ENCODE measurements at places on chromosomes 11 and 22.

- DNase-seq = no peak
These were observed 356 bp downstream of the TYMP start for GRCh38 chr22:50529416-50529896.

- no peak for DNase-seq
These were observed 62.8 kb upstream of the PRR5 start for GRCh38 chr22:44638971-44639760.

GRCh38 chr11:12671370-12671769 is 2.9 kb upstream of the TEAD1 start:
- DNase-seq = no peak

DNA sequence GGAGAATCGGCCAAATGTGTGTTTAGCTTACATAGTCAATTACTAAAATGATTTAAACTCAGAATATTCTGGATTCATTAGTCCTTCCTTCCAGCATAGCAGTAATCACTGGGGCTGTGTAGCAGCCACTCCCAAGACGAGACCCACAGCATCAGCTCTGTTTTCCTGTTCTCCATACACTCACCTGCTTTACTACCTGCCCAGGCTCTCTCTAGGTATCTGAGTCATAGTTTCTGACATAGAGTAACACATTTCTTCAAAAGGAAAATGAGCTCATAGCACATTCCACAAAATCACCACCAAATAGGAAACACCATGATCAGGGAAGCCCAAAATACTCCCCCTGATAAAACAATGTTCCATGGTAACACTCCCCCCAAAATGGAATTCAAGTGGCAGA is 22.9 kb downstream of the MORC2 start:
- DNase-seq = no peak

DNA sequence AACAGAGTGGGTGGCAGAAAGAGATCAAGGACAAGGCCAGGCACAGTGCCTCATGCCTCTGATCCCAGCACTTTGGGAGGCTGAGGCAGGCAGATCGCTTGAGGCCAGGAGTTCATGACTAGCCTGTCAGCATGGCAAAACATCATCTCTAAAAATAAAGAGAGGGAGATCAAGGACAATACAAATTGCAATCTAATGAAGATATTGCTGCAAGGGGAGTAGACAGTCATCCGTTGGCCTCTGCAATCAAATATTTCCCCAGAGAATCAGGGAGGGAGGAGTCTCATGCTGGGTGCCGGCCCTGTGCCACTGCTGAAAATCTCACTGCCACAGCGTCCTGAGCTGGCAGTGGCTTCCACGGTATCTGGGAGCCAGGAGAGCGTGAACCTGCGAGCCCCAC is 19.4 kb upstream of the IL17RA start:
- DNase-seq = no peak

- DNase-seq = no peak
These were observed 33.8 kb upstream of the SPON1 start for GRCh38 chr11:13928566-13929251.

DNA sequence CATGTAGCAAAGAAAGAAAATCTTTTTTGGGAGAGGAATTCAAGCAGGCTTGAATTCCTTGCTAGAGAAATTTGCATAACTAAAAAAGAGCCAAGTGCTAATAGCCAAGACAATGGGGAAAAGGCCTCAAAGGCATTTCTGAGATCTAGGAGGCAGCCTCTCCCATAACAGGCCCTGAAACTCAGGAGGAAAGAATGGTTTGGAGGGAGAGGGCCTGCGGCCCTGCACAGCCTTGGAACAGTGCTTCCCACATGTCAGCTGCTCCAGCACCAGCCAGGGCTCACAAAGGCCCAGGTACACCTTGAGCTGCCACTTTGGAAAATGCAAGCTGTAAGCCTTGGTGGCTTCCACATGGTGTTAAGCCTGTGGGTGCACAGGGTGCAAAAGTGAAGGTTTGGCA is 55.5 kb upstream of the TSPAN18 start:
- no peak for DNase-seq

DNA sequence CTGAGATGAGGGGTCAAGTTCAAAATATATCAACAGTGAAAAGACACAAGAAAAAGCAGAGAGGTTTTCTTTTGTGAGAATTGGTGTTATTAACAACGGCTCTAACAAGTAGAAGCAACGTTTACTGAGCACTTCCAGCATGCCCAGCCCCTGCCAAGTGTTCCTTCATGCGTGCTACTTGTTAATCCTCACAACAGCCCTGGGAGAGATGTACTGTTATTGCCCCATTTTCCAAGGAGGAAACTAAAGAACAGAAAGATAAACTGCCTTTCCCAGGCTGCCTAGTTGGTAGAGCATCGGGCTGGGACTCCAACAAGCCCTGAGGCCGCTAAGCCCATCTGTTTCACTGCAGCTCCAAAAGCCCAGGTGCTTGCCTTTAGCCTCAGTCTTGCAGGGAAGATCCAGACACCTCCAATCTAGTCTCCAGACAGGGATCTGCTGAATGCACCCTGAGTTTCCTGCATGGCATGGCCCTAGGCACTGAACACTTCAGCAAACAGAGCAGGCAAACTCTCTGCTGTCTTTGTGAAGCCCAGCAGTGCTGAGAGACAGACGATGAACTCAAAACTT is 25.5 kb downstream of the SPATA19 start:
- no peak for DNase-seq

GRCh38 chr11:111846063-111846462 is 25.3 kb downstream of the ALG9 start:
- no peak for DNase-seq

- peak; percentile 54 for DNase-seq
These were observed 7.2 kb downstream of the AHNAK start for GRCh38 chr11:62539238-62539925.

DNA sequence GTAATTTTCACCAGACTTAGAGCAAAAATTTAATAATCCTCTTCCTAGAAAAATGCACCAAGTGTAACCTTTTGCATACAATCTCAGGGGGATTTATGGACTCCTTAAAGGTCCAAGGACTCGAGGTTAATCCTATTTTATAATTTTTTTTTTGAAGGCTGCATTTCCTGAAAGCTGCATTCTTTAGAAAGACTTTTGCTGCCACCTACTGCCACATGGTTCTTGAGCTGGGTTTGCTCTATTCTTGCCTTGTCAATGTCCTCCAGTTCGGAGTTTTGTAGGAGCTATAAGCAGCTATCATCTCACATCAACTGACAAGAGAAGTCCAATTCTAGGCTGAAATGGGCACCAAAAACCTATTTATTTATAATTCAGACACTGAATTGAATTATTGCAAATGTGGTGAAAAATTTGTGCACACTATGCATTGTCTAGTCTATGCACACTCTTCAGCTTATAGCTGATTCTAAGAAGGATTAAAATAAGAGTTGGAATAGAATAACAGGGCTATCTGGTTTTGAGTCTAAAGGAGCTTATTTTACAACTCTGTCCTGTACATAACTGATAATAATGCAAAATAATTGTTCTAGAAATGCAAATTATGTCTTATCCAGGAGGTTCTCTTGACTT is 31.3 kb downstream of the TRAF6 start:
- peak; percentile 44 for DNase-seq

GRCh38 chr11:11774928-11775327 is 66.8 kb upstream of the USP47 start:
- no peak for DNase-seq

- DNase-seq = no peak
These were observed 5.3 kb upstream of the NAA40 start for GRCh38 chr11:63933459-63933858.

DNA sequence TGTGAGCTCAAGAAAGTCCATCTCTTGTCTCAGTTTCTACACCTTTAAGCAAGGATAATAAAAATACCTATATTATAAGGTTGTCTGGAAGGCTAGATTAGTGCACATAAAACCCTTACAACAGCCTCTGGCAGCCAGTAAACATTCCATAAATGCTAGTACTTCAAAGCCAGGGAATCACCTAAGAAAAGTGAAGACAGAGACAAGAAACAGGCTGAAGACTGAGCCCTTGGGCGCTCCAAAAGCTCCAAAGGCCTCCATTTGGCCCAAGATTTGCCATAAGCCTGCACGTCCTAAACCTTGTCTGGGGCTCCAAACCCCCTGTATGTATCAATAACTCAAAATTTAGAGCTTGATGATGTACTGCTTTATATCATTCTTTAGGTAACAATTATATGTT is 52.2 kb upstream of the AKIP1 start:
- DNase-seq = no peak

DNA sequence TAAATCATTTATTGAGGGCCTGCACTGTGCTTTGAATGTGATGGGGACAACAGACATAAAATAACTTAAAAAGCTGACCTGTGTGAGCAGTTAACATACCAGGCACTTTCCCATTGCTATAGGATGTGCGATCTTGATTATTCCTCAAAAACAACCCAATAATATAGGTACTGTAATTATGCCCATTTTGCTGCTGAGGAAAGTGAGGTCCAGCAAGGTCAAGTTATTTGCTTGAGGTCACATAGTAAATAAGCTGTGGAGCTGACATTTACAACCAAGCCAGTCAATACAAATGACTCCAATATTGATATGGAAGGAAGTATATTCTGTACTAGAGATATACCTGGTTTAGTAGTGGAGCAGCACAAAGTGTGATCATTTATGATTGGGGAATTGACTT is 96.2 kb downstream of the TEAD1 start:
- no peak for DNase-seq

DNA sequence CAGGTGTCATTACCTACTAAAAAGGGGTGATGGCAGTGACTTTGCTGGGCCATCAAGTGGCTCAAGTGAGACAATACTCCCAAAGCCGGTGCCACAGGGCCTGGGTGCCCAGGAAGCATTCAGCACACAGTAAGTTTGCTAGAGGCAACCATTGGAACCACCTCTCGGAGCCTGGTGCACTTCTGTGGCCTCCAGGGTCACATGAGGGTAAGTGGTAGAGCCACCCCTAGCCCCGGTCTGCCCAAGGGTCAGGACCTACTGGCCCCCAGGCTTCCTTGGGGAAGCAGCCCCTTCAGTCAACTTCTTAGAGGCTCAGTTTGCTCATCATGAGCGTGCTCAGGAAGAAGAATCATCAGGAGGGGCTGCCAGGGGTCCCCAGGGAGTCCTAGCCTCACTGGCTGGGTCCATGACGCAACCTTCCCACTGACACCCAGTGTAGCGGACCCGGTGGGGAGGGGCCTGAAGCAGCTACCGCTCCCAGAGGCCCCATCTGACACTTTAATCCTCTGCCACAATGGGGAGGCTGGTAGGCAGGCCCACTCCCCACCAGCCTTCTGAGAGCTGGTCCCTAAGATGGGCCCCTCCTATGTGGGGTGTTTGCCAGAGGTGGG is 17.5 kb upstream of the RASL10A start:
- no peak for DNase-seq

- DNase-seq = no peak
These were observed 256.7 kb upstream of the CCDC90B start for GRCh38 chr11:83542861-83543260.

GRCh38 chr11:15006139-15006759 is 34.1 kb upstream of the CALCA start:
- DNase-seq = peak; percentile 44

- DNase-seq = no peak
These were observed 577 bp downstream of the MRPL17 start for GRCh38 chr11:6682591-6682935.

DNA sequence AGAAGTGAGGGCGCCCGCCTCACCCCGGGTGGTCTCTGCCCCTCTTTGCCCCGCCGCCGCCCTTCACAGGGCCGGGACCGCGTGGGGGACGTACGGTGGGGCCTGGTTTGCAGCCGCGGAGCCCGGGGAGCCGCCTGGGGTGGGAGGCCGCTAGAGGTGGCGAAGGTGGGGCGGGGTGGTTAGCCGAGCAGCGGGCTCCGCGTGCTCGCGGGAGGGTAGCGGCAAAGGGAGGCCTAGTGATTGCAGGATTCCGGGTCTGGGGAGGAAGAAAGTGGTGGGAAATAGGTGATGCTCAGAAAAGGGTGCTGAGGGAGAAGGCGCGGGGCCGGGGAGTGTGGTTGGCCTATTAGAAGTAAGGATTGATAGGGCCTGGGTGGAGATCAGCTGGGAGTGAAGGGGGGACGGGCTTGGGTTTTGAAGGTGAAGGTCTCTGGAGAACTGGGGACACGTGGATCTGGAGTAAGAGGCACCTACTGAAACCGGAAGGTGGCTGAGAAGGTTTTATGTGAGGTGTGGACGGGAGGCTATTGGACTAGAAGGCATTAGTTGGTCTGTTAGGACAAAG is 571 bp downstream of the FAR1 start:
- peak; percentile 51 for DNase-seq

DNA sequence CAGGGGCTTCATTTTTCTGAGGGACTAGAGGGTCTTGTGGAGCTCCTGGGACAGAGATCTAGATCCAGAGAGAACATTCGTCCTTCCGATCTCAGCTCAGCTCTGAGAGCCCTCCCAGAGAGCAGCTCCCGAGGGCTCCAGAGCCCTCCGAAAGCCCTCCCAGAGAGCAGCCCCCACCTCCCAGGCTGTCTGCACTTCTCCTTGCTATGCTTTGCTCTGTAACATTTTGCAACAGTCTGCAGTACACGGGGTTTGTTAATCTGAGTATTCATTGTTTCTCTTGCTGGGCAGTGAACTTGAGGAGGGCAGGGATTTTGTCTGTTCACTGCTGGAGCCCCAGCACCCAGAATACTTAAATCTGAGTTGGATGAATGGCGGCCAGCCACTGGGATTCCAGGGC is 2.6 kb downstream of the GGA1 start:
- DNase-seq = no peak

DNA sequence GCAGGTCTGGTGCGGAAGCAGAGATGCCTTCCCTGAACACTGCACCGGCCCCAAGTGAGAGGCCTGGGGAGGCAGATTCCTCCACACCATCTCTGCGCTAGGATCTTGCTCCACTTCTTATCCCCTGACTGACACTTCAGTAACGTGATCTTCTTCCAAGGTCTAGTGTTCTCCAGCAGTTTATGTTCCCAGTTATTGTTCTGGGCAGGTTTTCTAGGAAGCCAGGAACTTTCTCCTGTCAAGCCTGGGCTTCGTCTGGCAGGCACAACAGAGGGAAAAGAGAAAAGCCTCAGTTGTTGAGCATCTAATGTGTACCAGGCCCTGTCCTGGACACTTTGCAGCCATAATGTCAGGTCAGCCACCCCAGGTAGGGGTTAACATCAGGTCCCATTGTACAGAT is 10.5 kb downstream of the CD82 start:
- no peak for DNase-seq

DNA sequence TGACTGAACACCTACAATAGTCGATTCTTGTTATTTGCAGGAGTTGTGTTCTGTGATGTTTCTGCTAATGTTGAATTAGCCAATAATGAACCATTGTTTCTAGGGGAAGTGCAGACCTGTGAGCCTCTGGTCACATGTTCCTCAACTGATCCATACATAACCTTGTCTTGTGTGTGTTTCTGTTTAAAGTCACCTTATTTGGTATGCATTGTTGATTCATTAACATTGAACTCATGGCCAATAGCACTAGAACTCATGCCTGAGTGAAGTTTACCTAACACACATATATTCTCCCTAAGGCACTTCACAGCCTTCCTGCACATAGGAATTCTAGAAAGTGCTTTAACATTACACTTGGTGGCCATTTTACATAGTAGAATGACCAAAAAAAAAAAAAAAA is 271.8 kb upstream of the PLET1 start:
- no peak for DNase-seq

GRCh38 chr11:72398058-72398758 is 36.1 kb downstream of the CLPB start:
- DNase-seq = no peak

Measured in activated CD4-positive, alpha-beta T cell treated with anti-CD3 and anti-CD28 coated beads, Interleukin-2, amount 50 U/mL, for 16 hours (primary cell).